ELF-1 (cell line): ENCODE measurements at places on chromosomes 6 and 20.
A peak's percentile ranks its signal among the peaks of the same experiment; 100 is the strongest.

DNA sequence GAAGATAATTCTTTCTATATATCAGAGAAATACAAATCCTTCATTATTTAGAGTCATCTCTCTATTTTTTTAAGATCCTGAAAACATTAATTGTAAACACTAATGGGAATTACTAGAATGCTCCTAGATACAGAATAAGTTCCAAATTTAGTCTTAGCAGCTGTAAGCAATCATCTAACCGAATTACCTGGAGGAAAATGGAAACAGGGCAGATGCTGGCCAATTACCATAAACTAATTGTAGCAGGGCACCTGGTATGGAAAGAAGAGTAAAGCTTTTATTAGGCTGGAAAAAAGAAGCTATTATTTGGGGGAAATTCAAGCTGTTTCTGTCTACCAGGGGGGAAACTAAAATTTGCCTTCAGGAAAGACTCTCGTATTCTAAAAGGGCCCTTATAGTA is 257.5 kb downstream of the MMUT start:
- DNase-seq, result no peak

- DNase-seq, result peak; percentile 63
These were observed 823 bp downstream of the NHLRC1 start for GRCh38 chr6:18121580-18122127.

DNA sequence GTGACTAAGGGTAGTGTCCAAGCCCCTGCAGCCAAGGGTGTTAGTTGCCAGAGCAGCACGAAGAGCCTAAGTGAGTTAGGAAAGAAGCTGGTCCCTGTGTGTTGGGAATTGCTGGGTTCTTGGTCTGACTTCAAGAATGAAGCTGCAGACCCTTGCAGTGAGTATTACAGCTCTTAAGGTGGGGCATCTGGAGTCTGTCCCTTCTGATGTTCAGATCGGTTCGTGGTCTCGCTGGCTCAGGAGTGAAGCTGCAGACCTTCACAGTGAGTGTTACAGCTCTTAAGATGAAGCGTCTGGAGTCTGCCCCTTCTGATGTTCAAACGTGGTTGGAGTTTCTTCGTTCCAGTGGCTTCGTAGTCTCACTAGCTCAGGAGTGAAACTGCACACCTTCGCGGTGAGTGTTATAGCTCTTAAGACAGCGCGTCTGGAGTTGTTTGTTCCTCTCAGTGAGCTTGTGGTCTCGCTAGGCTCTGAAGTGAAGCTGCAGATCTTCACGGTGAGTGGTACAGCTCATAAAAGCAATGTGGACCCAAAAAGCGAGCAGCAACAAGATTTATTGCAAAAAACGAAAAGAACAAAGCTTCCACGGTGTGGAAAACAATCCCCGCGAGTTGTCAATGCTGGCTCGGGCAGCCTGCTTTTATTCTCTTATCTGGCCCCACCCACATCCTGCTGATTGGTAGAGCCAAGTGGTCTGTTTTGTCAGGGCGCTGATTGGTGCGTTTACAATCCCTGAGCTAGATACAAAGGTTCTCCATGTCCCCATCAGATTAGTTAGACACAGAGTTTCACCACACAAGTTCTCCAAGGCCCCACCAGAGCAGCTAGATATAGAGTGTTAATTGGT is 31.8 kb downstream of the PXDC1 start:
- DNase-seq, result no peak

DNA sequence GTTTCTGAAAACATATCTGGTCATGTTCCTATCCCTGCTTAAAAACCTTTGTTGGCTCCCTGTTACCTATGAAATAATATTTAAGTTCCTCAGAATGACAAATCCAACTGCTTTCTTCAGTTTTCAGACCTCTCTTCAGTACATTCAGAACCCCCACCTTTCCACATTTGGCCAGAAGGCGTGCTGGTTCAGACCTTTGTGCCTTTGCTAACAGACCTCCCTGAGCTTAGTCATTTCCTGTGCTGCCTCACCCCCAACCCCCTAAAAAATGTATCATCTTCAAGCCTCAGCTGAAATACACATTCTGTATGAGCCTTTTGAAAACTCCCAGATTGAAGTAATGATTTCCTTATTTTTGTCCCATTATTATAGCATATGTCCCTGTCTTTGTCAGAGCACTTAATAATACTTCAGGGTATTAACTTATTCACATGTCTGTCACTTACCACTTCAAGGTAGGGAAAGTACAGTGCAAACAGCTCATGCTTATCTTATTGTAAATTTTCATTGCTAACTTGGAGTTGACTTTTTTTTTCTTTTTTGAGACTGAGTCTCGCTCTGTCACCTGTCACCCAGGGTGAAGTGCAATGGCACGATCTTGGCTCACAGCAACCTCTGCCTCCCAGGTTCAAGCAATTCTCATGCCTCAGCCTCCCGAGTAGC is 19.7 kb downstream of the FAM217A start:
- peak; percentile 18 for DNase-seq

DNA sequence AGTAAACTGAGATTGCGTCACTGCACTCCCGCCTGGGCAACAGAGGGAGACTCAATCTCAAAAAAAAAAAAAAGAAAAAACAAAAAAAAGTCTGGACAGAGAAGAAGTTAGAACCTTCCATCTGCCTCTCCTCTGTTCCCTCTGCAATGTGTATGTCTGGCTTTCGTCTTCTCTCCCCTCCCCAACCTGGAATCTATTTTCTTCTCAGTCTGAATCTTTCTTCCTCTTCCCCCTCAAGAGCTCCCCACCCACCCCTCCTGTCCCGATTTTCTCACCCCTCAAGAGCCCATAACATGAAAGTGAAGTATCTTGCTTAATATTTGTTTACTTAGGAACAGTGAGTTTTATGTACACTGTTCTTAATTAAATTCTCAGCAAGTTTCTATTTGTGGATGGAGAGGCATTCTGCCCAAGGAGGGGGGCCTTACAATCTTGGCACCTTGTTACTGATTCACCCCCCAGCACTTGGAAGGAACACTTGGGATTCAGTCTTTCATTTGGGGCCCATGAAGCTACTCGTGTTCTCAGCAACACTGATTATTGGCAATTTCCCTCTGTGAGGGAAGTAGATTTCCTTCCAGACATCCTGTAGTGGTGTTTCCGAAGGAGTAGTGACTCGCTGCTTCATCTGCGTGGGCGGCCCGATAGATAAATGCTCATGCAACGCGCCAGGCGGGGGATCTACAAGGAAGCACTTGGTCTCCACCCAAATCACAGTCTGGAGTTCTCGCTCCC is 69.3 kb upstream of the SRSF6 start:
- no peak for DNase-seq

DNA sequence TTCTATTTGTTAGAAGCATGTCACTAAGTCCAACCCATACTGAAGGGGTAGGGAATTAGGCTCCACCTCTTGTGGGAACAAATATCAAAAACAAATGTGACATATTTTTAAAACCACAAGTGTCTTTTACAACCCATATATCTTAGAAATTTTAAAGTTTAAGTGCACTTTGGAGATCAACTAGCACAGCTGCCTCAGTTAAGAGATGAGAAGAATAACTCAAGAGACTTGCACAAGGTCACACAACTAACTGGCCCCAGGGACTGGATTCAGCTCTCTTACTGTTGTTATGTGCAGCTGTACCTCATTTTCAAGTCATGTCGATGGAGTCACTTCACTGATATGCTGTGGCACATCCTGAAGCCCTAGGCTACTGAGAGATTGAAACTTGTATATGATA is 102.9 kb upstream of the BMP2 start:
- DNase-seq, result no peak

DNA sequence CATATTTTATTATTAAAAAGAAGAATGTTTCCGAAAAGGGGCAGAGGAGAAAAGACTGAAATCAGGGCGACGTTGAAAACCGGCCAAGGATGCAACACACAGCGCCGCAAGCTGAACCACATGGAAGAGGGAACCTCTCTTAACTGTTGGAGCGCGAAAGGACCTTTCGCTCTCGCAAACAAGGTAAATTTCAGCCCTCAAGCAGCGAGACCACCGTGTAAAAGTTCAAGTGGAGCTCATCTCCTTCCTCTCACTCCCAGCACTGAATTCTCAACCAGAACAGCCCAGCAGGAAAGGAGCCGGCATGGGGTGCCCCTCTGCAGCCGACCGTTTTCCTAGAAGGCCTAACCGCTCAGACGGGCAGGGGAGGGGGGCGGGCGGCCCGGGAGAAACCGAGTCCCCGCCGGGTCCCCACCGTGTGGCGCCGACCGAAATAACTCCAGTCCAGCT is 621 bp downstream of the GPR63 start:
- no peak for DNase-seq

GRCh38 chr6:141463237-141463977 is 669.3 kb upstream of the GJE1 start:
- DNase-seq, result no peak

GRCh38 chr20:22673467-22673866 is 89.1 kb upstream of the FOXA2 start:
- DNase-seq, result no peak

- DNase-seq, result no peak
These were observed 208.9 kb downstream of the KIF16B start for GRCh38 chr20:16364320-16364687.

- DNase-seq, result no peak
These were observed 312.3 kb downstream of the HAO1 start for GRCh38 chr20:7627734-7628663.

DNA sequence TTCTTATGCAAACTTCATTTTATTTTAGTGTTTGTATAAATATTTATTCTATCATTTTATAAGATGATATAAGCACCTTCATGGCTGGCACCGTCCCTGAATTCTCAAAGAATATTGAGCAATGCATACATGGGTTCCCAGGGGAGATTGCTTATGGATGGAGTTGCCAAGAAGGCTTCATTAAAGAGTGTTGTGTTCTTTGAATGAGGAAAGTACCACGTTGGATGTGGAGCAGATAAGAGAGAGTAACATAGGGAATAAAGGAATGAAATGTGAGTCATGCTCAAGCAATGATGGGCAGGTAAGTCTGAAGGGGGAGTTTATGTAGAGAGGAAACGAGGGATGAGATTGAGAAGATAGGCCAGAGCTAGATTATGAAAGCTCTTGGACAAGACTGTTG is 10.3 kb downstream of the DSE start:
- no peak for DNase-seq

DNA sequence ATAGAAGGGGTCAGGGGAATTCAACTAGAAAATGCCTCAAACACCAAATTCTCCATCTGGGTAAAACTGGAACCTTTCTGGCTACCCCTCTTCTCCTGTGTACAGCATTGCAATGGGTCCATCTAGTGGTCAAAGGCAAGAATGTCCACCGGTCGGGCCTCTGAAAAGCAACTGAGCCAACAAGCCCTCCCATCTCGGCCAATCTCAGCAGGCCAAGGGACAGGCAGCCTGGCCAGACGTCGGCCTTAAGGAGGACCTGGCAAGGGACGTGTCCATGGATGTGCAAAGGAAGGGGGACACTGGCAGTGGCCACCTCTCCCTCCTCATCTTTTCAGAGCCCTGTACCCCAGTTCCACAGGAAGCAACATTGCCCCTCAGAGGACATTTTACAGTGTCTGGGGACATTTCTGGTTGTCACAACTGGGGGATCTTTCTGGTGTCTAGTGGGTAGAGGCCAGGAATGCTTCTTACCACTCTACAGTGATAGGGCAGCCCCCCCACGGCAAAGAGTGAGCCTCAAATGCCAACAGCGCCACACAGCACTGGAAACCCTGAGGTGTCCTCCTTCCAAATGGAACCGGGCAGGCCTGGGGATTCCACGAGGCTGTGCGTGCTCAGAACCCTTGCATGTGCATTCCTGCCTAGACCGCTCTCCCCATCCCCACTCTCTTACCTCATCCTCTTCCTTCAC is 99.8 kb upstream of the FOXA2 start:
- peak; percentile 92 for DNase-seq

GRCh38 chr20:48578397-48579098 is 249.3 kb downstream of the PREX1 start:
- DNase-seq, result peak; percentile 64

GRCh38 chr6:30727920-30728553 is 7.9 kb downstream of the TUBB start:
- DNase-seq, result no peak

DNA sequence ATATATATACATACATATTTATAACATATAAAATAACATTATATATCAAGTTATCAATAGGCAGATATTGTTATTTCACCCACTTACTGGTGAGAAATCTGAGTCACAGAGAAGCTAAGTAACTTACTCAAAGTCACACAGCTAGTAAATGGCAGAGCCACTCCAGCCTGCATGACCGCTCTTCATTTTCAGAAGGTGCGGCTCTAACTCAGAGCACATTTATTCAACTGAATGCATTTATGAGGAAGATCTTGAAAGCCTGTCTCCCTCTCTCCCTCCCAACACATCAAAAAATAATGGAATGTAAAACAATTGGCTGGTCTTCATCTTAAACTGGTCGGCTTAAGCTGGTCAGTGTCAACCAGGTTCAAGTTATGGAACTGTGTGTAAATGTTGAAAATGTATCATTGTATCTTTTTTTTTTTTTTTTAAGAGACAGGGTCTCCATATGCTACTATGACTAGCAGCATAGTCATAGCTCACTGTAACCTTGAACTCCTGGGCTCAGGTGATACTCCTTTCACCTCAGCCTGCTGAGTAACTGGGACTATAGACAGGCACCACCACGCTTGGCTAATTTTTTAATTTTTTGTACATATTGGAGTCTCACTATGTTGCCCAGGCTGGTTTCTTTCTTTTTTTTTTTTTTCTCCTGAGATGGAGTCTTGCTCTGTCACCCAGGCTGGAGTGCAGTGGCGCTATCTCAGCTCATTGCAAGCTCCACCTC is 70.7 kb upstream of the NCOA3 start:
- DNase-seq, result no peak

DNA sequence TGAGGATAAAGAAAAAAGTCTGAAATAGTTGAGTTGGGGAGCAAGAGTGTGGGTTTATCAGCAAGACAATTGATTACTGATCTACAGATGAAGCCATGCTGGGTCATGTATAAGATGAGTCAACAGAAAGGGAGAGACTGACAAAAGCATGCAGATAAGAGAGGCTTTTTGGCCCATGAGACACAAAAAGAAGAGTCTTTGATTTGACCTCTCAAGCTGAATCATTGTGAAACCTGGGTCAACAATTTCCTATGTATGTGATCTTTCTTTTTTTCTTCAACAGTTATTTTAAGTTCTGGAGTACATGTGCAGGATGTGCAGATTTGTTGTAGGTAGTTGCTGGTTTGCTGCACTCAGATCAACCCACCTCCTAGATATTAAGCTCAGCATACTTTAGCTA is 15.9 kb downstream of the RIMS1 start:
- DNase-seq, result no peak

- DNase-seq, result no peak
These were observed 5.1 kb upstream of the TMEM244 start for GRCh38 chr6:129866256-129866655.

DNA sequence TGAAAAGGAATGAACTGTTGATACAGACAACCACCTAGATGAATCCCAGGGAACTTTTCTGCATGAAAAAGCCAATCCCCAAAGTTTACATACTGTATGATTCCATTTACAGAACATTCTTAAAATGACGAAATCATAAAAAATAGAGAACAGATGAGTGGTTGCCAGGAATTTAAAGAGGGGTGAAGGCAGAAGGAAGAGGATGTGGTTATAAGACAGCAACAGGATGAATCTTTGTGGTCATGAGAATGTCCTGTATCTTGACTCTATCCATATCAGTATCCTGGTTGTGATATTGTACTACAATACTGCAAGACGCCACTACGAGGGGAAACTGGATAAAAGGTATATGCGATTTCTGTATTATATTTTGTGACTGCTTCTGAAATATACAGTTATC is 70.1 kb upstream of the EMILIN3 start:
- no peak for DNase-seq
